Activated CD8-positive, alpha-beta memory T cell treated with anti-CD3 and anti-CD28 coated beads for 1 hour (primary cell): ENCODE measurements at places on chromosomes 5 and 9.

GRCh38 chr9:81557452-81558090 is 131.8 kb downstream of the TLE1 start:
- no peak for DNase-seq

- DNase-seq = no peak
Measured at GRCh38 chr9:129557192-129558036, 63.5 kb downstream of the C9orf50 start.

- DNase-seq = no peak
Measured at GRCh38 chr9:112086627-112087026, 88.5 kb downstream of the SUSD1 start.

GRCh38 chr5:125142458-125142857 is 396.0 kb upstream of the ZNF608 start:
- no peak for DNase-seq

DNA sequence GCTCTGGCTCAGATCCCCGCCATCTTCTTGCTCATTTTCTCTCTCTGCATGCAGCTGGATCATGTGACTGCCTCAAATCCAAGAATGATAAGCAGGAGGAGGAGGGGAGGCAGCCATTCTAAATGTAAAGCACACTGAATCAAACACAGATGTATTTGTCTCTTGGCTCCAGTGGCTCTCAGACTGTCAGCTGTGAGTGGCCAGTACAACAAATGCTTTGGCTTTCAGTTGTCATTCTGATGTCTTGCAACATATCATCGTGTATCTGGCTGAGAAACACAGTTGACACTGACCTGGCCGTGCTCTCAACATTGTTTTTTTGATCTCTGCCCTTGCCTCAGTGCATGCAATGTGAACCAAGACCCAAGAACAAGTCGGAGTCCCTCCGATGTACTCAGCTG is 233.1 kb downstream of the ADAMTSL1 start:
- DNase-seq = no peak

- DNase-seq = no peak
Measured at GRCh38 chr5:15940905-15941304, 238.7 kb downstream of the MARCHF11 start.

- DNase-seq = no peak
Measured at GRCh38 chr5:94498199-94498598, 120.2 kb downstream of the KIAA0825 start.

DNA sequence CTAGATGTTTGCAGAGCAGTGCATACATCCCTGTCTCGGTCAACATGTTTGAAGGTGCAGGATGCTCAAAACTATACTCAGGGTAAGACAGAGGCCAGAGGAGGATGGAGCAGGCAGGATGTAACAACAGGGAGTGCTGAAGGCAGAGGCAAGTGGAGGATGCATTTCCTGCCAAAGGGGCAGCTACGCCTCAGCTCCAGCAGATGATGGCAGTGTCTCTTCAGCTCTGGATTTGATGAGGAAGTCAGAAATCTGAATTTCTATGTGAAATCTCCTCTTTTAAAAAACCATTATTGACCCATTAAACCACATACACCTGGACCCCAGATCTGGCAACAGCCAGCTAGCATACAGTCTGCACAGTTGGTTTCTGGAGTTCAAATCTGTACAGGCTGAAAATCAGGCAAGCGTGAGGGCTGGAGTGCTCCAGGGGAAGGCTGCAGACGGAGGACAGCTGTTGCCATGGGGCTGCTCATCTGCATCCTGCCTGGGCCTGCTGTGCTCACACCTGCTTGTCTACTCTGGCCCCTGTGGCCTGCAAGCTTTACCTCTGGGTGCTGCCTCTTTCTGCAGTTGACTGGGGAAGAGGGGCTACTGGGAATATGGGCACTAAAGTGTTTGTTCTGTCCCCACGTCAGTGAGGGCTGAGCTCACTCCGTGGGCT is 152.9 kb upstream of the SLC28A3 start:
- no peak for DNase-seq

- no peak for DNase-seq
Measured at GRCh38 chr5:74885170-74885569, 19.0 kb upstream of the FAM169A start.

DNA sequence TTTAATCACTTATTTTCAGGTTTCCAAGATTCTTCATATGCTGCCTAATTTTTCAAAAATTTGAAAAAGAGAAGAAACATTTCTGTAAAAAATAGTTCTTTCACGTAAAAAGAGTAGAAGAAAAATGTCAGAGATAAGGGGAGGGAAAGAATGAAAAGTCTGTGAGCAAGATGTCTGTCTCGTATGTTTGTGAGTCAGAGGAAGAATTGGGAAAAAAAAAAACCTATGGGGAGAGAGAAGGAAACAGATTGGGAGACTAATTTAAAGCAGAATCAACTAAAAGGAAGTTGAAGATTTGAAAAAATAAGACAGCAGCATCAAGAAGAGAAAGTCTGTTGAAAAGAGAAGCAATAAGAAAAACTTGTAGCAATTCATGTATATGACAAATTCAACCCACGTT is 456.3 kb downstream of the HINT1 start:
- DNase-seq = no peak

GRCh38 chr9:91164724-91165520 is 196.8 kb downstream of the AUH start:
- peak; percentile 44 for DNase-seq

DNA sequence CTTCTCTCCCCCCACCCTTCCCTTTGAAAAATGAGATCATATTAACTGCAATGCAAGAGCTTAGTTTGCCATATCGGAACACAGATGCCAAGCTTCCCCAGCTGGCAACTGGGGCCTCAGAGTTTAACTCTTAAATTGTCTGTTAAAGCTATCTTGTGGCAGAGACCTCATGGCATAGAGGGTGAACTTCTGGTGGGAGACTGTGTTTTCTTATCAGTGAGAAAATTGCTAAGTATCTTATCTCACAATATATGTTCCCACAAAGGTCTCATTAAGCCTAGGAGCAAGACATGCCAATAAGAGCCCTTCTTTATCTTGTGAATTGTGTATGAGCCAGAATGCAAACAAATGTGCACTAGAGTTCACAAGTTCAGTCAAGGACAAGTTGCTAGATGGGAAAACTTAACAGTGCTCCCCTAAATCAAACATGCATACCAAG is 12.3 kb downstream of the NFIB start:
- no peak for DNase-seq

GRCh38 chr5:40308867-40309266 is 370.8 kb upstream of the PTGER4 start:
- DNase-seq = no peak

DNA sequence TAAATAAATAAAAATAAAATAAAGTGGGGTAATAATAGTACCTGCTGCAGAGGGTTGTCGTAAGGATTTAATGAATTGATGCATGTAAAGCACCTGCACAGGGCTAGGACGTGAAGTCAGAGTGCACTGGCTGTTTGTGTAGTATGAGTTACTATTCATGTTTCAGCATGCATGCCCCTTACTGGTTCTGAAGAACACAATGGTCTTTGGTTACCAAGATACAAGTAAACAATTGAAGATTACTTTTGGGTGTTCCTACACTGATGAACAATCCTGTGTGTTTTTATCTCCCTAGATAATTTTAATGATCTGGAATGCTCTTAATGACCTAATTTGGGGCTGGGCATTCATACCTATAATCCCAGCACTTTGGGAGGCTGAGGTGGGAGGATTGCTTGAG is 23.2 kb upstream of the PRRC2B start:
- DNase-seq = no peak

DNA sequence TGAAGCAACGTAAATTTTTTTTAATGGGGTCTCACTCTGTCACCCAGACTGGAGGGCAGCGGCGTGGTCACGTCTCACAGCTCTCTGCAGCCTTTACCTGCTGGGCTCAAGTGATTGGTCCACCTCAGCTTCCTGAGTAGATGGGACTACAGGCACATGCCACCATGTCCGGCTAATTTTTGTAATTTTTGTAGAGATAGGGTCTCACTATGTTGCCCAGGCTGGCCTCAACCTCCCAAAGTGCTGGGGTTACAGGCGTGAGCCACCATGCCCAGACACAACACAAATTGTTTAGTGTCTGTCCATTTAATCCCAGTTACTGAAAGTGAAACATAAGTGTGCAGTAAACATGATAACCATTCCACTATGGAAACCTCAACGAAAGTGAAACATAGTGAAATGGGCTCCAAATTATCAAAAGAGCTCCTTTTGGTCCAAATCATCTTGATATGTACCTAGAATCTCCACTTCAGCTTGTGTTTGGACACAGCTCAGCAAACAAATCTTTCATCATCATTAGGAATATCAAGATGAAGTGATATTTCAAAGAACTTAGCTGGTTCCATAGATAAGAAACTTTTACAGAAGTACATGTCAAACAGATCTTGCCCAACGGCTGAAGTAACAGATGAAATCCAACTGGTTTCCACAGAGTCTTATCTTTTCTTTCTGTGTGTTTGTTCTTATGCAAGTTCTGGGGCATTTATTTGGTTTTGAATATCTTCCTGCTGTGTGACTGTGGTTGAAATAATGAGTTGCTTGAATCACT is 41.2 kb upstream of the PLPP1 start:
- DNase-seq = no peak

- DNase-seq = no peak
Measured at GRCh38 chr5:4255441-4255840, 659.8 kb downstream of the IRX1 start.

DNA sequence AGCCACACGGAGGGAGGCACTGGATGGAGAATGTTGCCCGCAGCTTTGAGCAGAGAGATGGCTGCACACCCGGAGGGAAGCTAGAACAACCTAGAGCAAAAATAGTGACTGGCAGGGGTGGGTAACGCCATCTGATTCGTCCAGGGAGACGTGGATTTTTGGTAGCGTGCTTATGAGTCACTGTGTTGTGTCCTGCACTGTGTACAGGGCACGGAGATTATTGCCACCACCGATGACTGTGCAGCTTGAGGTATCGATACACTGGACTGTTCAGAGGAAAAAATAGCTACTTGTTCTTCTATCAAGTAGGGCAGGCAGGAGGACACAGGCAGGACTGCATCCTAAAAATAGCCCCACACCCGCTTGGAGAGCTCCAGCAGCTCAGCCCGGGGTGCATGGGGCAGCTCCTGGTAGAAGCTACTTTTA is 6.0 kb downstream of the UBE2QL1 start:
- DNase-seq = no peak

- no peak for DNase-seq
Measured at GRCh38 chr5:102875721-102876123, 120.6 kb downstream of the PAM start.

- DNase-seq = no peak
Measured at GRCh38 chr9:12785260-12785770, 10.5 kb downstream of the LURAP1L start.

GRCh38 chr5:39211773-39212172 is 7.6 kb downstream of the FYB1 start:
- no peak for DNase-seq

DNA sequence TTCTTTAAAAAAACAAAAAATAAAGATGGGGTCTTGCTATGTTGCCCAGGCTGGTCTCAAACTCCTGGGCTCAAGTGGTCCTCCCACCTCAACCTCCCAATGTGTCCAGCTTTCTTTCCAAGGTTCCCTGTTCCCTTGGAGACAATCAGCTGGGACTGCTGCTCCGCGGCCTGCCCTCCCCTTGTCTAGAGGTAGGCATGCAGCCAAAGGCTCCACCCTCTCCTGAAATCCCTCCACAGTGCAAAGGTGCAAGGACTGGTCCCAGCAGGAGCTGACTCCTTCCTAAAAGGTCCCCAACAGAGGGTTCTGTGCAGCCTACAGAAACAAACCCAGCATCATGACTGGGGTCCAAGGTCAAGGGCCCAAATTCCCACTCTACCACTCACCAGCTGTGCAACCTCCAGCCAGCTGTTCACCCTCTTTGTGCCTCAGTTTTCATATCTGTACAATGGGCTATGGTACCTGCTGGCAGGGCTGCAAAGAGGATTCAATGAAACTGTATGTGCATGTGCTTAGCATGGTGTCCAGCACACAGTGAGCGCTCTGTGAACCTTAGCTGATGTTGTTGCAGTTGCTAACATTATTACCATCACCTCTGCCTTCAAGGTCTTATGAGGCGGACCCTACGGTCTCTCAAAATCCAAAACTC is 47.5 kb downstream of the BARX1 start:
- no peak for DNase-seq

DNA sequence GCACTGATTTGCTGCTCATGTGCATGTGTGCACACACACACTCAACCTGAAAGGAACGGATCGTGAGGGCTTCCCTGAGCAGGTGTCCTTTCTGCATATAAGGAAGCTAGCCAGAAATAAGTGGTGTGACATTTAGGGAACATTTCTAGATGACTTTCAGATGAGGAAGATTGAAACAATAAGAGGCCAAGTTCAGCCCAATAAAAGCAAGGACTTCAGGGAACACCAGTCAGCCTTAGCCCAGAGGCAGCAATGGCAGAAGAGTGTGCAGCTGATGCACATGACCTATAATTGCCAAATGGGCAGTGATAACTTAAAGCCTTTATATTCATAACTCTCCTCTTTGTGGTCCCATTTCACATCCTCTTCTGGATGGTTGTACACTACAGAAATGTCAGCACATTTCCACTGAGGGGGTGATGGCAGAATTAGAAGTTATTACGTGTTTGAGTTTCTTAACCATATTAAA is 255.5 kb downstream of the TRIM32 start:
- DNase-seq = no peak

DNA sequence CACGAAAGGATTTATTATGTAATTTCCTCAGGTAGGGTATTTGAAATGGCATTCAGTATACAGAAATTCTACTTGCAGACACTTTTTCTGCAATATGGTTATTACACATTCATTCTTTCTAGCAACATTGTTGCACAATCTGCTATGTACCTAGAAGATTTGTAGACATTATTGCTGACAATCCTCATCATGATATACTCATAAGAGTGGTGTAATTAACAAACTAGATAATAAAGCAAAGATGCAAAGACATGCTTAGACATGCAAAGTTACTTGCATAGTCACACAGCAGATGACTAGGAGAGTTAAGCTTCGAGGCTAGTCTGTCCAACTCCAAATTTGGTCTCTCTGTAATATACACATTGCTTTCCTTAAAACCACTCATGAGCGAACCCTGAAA is 317.1 kb downstream of the ASTN2 start:
- no peak for DNase-seq

DNA sequence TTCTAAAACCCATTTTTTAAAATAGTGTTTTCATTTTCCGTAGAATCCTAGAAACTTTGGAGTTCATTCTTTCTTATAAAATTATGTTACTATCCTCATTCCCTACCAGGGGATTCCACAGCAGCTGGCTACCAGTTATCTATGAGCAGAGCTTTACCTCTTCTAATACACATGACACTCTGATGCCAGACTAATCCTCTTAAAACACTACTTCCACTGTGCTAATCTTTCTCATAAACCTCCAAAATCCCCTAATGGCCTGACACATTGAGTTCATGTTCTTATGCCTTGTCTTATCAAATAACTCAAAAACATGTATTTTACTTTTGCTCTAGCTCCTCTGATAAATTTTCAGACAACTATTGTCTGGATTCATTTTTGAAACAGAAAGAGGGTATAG is 633.6 kb upstream of the FTMT start:
- DNase-seq = no peak
